ENCODE measurements at places on chromosomes 2 and 18. TPM values are rescaled to one million over a fixed set of nuclear protein-coding genes. Genes with fewer than 3 reads are reported as not detected.

DNA sequence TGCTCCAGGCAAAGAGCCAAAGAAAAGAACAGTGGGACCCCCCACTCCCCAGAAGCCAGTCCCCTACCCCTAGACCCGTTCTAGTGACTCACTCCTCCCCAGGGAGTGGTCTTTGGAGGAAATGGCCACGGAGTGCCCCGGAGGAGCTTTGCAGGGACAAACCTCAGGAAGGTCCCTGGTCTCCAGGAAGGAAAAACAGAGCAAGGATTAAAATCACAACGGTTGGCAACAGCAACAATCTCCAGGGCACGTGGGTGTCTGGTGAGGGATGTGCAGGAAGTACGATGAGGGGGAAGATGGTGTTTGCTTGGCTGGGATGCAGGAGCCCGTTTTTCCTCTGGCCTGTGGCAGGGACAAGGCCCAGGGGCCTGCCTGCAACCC lies 135.0 kb downstream of the SMAD2 start:
- no peak for DNase-seq

DNA sequence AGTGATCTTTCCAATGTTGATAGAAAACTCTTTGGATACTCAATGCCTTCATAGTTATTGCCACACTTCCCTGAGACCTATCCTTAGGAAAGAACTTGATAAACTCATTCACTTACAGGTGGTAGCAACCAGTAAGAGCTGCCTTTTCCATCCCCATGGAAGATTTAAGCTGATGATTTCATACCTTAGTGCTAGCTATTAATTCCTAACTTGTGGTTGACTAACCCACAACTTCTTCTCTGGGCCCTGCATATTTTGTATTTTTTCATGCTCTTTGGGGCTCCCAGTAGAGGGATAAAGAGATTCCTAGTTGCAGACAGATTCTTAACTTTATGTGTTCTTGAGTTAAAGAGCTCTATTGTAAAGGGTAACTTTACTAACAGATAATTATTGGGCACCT lies 25.2 kb upstream of the SIX3 start:
- DNase-seq, result no peak

GRCh38 chr2:207619764-207620203 lies 5.4 kb downstream of the METTL21A start:
- DNase-seq, result no peak

DNA sequence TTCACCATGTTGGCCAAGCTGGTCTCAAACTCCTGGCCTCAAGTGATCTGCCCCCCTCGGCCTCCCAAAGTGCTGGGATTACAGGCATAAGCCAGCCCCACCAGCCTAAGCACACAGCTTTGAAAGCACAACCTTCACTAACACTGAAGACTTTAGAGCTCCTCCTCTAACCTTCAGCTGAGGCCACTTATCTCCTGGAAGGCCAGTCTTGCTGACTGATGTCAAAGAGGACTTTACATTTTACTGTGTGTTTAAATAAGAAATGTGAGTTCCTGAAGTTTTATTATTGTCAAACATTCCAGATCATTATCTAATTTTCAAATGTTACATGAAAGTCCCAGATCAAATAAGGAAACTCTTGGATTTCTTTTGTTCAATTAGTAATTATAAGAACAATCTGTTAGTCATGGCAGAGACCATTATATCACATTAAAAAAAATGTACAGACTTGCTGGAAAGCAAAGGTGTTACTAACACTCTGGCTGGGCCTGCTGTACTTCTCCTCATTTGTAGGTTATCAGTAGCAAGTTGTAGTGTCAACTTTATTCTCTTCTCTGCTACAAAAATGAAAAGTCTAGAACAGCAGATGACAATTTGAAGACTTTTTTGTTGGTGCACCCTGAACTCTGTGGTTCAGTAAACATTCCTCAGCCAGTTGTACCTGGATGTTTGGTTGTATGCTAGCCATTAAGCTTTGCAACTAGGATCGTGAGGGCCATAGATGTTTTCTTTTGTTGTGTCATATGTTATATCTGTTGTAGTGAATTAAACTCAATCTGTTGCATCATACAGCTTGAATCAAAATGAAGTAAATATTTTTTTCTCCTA lies 80.0 kb downstream of the AOX1 start:
- no peak for DNase-seq

ERFE gene
- not detected for total RNA-seq

- no peak for DNase-seq
Observed at GRCh38 chr2:150303281-150303680, 184.2 kb downstream of the RND3 start.

GRCh38 chr2:148614322-148615049 lies 30.1 kb upstream of the EPC2 start:
- DNase-seq, result no peak

GRCh38 chr2:60677356-60677755 lies 78.7 kb upstream of the PAPOLG start:
- DNase-seq, result no peak

DNA sequence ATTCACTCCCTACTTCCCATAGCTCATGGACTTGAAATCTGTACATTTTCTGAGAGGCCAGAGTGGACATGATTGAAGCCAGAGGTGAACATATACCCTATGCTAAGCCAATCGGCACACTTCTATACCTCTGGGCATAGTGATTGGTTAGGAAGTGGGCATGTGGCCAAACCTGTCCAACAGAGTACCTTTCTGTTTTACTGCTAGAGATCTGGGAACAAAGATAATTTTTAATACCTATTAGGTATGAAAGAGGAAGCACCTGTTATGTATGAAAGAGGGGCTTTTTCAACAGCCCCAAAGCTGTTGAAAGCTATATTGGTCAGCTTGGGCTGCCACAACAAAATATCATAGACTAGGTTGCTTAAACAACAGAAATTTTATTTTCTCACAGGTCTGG lies 27.7 kb downstream of the METTL8 start:
- no peak for DNase-seq

C2orf66 gene
- total RNA-seq, result not detected

CNRIP1 gene
- not detected for total RNA-seq

- no peak for DNase-seq
Observed at GRCh38 chr2:213161759-213162515, 10.5 kb upstream of the IKZF2 start.

- no peak for DNase-seq
Observed at GRCh38 chr2:36366491-36367120, 11.0 kb downstream of the CRIM1 start.

CXCR1 gene
- not detected for total RNA-seq

DNA sequence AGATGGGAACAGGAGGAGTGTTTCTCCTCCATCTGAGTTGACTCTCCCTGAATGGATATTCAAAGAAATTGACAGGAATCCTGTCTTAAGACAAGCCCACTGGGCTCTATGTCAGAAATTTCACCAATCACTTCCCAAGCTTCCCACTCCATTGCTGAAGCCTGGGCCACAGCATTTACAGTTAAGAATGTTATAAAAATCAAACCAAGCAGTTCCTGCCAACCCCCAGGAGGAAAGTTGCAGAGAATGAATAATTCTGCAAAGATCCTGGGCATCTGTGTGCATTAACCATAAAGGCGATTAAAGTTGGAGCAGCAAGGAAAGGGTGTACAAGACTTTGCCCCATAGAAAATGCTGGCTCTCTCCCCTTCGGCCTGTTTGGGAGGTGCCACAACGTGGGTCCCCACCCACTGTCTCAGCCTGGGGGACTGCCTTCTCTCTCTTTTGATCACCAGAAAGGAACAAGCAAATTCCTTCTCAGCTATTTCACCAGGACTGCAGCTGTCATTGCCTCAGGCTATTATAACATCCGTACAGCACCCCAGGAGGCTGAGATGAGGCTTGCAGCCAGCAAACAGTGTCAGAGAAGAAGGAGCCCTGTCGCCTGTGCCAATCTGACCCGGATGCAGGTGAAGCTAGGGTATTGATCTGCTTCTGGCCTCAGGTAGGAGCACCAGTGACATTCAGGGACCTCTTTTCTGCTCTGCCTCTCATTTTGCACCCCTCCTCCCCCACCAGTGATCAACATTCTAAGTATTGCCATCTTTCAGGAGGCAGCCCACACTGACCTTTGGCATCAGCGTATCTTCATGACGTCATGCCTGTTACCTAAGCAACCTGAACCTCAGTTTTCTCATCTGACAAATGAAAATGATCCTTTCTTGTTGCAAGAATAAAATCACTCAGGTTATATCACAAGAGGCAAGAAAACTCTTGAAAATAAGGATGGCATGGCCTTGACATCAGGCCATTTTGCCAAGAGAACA lies 219.0 kb downstream of the SH3BP4 start:
- DNase-seq, result no peak

SLC5A7 gene
- total RNA-seq, result not detected

DNA sequence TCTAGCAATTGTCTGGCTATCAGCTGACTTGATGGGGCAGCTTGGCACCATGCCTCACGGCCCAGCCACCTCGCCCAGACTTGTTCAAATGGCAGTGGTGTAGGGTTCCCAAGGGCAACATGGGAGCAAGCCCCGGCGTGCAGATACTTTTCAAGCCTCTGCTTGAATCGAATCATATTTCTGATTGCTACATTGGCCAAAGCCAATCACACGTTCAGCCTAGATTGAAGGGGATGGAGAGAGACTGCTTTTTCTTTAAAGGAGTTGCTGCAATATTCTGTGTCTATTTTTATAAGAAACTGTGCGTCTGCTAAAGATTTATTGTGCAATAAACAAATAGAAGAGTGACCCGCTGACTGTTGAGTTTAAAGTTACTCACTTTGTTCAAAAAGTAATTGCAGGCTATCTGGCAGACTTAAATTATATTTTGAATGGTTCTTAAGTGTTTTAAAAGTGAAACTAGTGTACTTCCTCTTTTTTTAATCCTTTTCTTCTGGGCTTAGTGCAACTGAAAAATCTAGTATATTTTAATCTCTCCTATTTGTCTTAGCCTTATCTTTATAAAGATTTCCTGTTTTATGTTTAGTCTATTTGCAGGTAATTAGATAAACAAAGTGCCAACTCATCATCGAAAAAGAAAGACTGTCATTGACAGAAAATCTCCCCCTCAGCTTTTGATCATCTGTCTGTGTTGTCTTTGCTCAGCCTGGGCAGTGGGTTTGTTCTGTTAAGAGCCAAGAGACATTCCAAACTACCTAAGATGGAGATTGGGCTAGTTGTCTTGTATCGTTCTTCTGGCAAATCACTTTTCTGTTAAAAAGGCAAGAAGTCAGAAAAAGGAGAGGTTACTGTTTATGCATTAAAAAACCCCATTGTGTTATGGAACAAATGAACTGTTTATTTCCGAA lies 156.1 kb downstream of the TPGS2 start:
- DNase-seq, result no peak

DNA sequence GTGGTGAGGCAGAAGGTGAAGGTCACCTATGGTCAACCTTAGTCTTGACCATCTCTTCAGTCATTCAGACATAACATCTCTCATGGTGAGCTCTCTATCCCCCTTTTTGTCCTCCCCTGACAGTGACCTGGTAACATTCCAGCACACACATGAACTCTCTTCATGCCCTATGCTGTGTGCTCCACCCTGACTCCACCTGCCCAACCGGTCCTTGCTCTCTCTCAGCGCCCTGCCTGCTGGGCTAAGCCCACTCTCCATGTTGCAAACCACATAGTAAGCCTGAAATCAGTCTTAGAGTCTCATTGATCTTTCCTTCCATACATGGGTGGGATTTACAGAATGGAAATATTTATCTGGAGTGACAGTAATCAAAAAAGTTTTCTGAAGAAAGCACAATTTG lies 52.8 kb downstream of the MARCO start:
- DNase-seq, result no peak

- no peak for DNase-seq
Observed at GRCh38 chr18:75478996-75479880, 51.7 kb upstream of the SMIM21 start.

- DNase-seq, result no peak
Observed at GRCh38 chr18:25233528-25234321, 118.2 kb downstream of the ZNF521 start.

DNA sequence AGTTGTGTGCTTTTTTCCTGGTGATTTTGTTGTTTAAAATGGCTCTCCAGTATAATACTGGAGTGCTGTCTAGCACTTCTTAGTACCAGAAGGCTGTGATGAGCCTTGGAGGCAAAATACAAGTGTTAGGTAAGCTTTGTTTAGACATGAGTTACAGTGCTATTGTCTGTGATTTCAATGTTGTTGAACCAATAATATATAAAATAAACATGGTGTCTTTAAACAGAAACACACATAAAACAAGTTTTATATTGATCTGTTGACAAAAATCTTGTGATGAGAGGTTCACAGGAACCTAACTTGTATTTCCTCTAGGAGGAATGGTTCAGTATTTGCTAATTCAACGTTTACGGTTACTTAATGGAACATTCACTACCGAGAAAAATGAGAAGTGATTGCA lies 5.0 kb upstream of the FAM171B start:
- DNase-seq, result no peak

CBLN2 gene
- total RNA-seq, result not detected

- DNase-seq, result no peak
Observed at GRCh38 chr2:19031642-19032041, 326.8 kb downstream of the OSR1 start.

MYO5B gene
- total RNA-seq, result 0.12 TPM

DNA sequence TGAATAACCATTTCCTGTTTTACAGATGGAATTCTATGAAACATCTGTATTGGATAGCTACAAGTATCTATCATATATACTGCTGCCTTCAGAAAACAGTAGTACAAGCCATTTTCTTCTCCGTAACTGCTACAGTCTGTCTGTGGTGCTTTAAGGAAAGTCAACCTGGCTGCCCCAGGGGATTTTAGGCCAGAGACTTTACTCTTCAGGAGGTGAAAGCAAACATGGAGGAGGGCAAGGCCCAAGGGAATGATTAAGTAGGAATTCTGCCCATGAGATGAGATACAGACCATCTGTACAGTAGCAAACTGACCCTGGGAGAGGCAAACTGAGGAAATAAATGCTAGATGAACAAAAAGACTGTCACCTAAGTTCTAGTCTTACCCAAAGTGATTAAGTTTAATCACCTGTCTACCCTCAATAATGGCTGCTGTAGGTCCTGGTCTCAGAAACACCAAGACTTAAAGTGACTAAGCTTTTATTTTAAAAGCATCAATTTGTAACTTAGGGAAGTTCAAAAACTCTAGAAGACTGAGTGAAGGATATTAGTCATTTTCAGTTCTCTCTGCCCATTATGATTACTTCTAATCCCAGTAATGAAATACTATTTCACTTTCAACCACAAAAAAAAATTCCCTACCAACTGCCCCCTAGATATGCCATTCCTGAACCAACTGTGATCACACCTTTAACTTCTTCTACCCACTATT lies 14.8 kb downstream of the MBD2 start:
- no peak for DNase-seq

GRCh38 chr2:240564561-240565332 lies 3.5 kb upstream of the RNPEPL1 start:
- DNase-seq, result no peak

DNA sequence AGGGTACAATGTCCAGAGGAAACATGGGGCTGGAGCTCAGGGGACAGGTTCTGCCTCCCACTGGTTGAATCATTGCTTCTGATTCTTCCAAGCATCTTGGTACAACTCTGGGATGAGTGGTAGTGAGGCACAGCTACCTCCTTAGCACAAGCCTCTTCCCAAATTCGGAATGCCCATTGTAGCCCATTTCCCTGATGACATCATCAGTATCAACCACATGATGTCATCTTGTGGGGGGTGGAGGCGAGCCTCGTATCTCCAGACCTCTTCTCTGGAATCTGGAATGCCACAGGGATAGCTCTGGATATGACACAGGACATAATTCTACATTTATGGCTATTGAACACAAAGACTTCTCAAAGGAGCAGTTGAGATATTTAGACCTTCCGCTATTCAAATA lies 715.2 kb downstream of the RNF144A start:
- no peak for DNase-seq

ABCG8 gene
- total RNA-seq, result not detected

SPATS2L gene
- 7.0 TPM for total RNA-seq

Data from T-helper 17 cell (primary cell).